ENCODE measurements at places on chromosomes 2 and 18.

- no peak for DNase-seq
Observed at GRCh38 chr2:230794497-230794896, 70.2 kb upstream of the ITM2C start.

GRCh38 chr2:238082827-238083226 is 17.3 kb upstream of the ESPNL start:
- DNase-seq, result no peak

GRCh38 chr2:73970850-73971471 is 13.7 kb upstream of the TET3 start:
- no peak for DNase-seq

DNA sequence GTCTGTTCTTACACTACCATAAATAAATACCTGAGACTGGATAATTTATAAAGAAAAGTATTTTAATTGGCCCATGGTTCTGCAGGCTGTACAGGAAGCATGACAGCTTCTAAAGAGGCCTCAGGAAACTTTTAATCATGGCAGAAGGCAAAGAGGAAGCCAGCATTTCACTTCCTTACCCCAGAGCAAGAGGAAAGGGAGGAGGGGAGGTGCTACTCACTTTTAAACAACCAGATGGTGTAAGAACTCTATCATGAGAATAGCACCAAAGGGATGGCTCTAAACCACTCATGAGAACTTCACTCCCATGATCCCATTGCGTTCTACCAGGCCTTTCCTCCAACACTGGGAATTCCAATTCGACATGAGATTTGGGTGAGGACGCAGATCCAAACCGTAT is 344.4 kb upstream of the SLC39A10 start:
- DNase-seq, result no peak

GRCh38 chr2:136016836-136017235 is 31.4 kb upstream of the DARS1 start:
- no peak for DNase-seq

GRCh38 chr2:56179931-56180330 is 3.9 kb upstream of the CCDC85A start:
- no peak for DNase-seq

DNA sequence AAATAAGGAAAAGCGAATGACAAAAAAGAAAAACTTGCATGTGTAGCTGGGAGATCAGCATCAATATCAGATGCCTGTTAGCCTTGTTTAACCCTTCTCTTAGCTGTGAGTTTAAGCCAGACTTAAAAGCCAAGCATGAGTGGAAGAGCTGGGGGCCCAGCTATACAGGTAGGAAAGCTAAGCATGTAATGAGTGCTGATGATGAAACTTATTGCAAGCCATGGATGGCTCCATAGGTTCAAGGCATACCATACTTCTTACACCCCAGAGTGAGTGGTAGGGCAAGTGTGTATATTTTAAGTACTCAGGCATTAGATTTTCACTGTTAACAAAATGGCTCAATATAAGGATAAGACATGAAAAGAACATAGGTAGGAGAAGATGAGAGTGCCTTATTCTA is 28.0 kb downstream of the RBBP8 start:
- DNase-seq, result no peak

DNA sequence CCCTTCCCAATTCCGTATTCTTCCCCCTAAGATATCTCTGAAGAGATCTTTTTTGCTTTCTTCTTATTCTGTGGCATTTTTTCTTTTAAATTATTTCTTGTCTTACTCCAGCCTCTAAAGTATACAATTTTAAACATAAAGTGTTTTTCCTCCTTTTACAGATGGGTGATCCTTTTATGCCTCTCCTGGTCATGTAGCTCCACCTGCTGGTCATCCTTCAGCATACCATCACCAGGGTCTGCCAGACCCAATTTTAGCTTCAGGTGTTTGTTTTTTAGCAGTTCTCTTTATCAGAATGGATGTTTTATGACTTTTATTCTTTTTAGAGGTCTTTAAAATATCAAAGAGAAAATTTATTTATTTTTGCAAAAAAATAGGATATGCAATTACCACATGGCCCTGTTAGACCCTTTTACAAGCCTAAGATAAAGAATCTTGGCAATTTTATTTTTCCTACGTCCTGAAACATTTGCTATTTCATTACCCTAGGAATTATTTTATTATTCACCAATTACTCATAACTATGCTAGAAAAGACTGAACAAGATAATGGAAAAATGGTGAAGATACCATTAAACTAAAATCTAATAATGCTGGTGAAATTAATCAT is 55.5 kb downstream of the PIGN start:
- DNase-seq, result peak; percentile 23

- DNase-seq, result no peak
Observed at GRCh38 chr2:22487541-22487940, 897.4 kb upstream of the KLHL29 start.

DNA sequence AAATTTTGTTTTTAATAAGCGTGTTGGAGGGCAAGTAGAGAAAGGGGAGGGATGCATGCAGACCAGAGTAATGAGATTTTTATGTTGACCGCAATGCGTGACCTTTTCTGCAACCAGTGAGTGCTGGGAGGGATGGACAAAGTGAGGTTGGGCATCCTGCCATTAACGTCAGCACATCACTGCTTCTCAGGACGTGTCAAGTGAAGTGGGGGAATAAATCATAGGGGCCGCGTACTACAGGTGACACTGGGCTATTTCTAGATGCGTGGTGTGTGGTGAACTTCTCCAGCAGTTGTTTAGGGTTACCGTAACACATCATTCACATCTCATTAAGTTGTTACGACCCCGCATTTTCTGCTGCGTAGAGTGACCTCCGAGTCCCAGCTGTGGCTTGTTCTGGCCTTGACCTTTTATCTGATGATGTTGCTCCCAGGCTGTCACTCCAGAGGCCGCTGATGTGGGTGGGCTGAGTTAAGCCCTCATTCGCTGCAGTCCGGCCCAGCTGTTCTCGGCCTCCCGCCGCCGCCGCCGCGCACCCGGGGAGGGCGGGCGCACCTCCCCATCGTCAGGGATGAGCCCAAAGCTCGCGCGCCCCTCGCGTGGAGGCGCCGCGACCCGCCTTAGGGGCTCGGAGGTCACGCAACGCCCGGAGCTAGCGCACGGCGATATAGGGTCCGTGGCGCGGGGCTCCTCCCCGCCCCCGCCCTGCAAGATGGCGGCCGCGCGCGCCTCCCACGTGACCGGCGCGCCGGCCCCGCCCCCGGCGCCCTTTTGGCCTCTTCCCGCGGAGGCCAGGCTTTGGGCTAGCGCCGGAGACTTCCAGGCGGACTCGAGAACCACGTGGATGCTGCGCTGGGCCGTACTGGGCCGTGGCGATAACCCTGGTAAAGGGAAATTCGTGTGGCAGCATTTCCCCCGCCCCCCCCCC is 3.5 kb downstream of the ZCCHC2 start:
- DNase-seq, result peak; percentile 10

- DNase-seq, result no peak
Observed at GRCh38 chr2:113068706-113069485, 1.1 kb downstream of the IL1F10 start.

DNA sequence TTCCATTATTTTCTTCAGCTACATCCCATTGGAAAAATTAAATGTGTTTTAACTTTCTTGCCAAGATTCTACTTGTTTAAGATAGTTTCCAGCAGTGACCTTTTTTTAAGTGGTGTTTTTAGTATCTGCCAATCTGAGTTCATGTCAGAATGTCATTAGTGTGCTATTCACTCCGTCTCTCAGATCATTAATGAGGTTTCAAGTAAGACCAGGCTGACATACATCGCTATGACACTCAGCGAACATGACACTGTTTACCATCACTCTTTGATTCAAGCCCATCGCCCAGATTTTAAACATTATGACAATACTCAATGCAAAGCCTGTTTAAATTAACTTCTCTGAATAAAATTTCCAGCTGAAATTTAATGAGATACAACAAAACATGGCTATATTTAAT is 272.0 kb upstream of the KYNU start:
- no peak for DNase-seq

- DNase-seq, result no peak
Observed at GRCh38 chr2:161578998-161579397, 45.2 kb upstream of the SLC4A10 start.

- DNase-seq, result no peak
Observed at GRCh38 chr2:218296200-218296599, 3.9 kb upstream of the TMBIM1 start.

DNA sequence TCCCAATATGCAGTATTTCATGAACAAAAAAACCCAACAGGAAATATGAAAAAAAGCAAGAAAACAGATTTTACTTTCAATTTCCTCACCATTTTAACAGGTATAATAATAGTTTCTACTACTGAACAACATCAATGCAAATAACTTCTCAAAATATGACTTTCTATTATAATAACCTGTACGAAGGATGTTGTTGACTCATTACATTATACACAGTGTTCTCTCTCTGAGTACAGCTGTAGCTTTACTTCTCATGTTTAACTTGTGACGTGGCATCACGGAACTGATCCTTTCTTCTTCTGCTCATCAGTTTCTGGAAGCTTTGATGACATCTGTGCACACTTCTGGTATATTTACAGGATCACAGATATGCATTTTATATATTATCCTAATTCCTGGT is 40.0 kb downstream of the FAM228A start:
- DNase-seq, result no peak

GRCh38 chr2:145085612-145086011 is 565.7 kb upstream of the ZEB2 start:
- no peak for DNase-seq

DNA sequence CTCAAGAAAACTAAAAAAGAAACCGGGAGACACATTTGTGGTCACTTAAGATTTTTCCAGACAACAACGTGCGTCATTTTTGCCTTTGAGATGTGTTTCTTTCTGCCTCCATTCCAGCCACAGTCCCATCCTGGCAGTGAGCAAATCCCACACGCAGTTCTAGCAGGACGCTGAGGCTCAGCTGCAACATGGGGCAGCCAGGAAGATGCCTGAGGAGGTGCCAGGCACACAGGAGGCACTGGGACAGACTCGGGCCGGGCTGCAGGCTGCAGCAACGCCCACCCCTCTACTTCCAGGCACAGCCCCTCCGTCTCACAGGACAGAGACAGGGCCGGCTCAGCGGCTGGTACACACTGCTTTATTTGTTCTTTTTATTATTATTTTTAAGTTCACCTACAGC is 13.1 kb downstream of the KLF11 start:
- DNase-seq, result no peak

DNA sequence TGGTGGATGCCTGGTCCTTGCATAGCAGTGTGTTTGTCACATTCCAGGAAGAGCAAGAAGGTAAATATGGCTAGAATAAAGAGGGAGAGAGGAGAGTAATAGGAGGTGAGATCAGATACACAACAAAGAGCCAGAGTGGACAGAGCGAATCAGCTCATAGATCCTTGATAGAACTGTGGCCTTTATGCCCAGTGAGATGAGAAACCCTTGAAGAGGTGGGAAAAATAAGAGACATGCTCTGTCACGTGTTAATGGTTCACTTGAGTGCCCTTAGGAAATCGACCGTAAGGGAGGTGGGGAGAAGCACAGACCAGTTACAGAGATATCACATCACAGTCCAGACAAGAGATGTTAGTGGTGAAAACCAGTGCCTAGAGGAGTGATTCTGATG is 84.7 kb upstream of the RAB27B start:
- DNase-seq, result no peak

DNA sequence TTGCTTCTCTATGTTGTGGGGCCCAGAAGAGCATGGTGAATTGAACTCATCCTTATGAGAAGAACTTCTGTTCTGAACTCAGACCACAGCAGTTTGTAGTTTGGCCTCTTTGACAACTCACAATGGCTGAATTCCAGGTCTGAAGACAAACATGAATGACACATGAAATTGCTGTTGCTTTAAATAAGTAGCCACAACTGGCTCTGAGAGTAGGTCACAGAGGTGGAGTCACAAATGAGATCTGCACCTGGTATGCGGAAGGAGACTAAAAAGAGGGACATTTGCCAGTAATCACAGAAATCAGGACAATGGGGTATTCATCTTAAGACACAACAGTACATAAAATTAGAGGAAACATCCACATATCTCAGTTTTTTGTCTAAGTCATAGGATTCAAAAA is 290.3 kb upstream of the MMADHC start:
- no peak for DNase-seq

GRCh38 chr2:142873831-142874287 is 3.6 kb upstream of the KYNU start:
- no peak for DNase-seq

DNA sequence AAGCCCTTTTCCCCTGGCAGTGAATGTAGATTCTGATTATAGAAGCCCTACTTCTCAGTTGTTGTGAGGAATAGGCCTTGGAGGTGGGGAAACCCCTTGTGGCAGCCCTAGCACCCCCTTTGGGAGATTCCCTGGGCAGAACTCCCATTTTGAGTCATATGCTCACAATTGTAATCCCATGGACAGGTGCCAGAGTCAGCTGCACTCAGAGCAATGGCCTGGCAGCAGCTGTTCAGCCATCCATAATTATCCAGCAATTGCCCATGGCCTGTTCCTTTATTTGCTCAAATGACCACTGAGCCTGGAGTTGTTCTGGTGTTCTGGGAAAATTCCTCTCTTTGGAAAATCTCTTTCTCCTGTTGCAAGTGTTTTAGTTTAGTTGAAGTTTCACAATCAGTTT is 71.7 kb downstream of the PTRHD1 start:
- DNase-seq, result peak; percentile 74

DNA sequence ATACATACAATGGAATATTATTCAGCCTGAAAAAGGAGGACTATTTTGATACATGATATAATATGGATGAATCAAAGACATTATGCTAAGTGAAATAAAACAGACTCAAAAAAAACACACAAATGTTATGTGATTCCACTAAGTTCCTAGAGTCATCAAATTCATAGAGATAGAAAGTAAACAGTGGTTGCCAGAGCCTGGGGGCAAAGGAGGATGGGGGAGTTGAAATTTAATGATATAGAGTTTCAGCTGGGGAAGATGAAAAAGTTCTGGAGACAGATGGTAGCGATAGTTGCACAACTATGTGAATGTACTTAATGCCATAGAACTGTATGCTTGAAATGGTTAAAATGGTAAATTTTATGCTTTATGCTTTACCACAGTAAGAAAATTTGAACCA is 119.7 kb downstream of the METTL4 start:
- DNase-seq, result no peak

DNA sequence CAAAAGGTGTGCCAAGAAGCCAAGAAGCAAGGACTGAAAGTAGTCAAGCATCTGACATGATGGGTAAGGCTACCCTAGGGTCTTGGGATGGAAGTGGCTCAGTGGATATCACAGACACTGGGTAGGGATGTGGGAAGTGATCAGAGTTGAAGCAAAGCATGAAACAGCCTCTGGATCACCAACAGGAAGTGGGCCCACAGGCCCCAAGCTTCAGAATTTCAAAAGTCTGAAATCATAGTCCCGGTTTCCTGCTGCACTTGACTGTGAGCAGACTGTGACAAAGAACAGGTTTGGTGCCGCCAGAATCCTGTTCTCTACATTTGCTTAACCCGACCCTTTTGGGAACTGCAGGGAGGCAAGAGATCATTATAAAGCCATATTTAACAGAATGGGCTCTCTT is 57.4 kb downstream of the SP100 start:
- no peak for DNase-seq

GRCh38 chr2:43225788-43226557 is 433 bp downstream of the ZFP36L2 start:
- DNase-seq, result no peak

DNA sequence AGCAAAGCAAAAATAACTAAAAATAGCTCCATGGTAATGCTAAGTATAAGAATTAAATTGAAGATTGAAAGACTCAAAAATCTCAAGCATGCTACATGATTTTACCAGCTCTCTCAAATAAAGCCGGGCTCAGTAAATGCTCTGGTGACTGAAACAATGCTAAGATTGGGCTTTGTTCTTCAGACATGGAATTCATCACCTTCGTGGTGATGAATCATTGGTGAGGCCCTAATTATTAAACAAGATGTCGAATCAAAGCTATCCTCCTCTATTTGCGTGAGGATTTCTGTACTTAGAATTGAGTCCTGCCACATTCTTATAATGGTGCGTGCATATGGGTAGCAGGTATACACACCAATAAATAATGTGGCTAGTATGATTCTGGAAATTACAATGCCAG is 58.8 kb upstream of the LRRTM1 start:
- no peak for DNase-seq
